ENCODE measurements at places on chromosomes 7 and 10.

GRCh38 chr10:97358349-97358748, 23.8 kb upstream of the FRAT2 start:
- no peak for DNase-seq

DNA sequence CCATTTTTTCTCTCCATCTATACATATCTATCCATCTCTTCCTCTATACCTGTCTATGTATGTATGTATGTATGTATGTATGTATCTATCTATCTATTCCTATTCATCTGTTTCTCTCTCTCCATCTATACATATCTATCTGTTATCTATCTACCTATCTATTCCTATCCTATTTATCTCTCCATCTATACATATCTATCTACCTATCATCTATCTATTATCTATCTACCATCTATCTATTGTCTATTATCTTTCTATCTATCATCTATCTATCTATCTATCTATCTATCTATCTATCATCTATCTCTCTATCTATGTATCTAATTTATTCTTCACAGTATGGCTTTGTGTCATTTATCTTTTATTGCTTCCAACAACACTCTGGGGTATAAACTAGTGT, 1124.4 kb downstream of the TYW1 start:
- DNase-seq: no peak

GRCh38 chr7:7761340-7761973, 43.0 kb upstream of the RPA3 start:
- DNase-seq: peak; percentile 35

DNA sequence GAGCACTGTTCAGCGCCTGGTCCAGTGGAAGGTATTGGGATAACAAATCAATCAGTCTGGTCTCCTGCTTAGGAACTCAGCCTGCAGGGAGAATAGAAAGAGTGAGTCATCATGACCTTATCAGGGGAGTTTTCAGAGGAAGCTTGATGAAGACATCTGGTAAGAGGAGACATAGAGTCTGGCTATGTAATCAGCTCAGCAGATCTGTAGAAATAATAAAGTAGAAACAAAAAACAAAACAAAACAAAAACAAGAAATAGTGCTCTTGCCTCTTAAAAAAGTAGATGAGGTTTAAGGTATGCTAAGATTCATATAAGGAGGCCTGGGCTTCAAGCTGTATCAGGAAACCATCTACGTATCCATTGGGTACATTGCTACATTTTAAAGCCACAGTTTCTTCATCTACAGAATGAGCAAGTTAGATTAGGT, 14.4 kb downstream of the TAS2R41 start:
- DNase-seq: no peak

- DNase-seq: peak; percentile 61
Measured at GRCh38 chr7:94324380-94325121, 70.1 kb upstream of the COL1A2 start.

GRCh38 chr10:20855398-20856038, 41.6 kb downstream of the NEBL start:
- DNase-seq: no peak

DNA sequence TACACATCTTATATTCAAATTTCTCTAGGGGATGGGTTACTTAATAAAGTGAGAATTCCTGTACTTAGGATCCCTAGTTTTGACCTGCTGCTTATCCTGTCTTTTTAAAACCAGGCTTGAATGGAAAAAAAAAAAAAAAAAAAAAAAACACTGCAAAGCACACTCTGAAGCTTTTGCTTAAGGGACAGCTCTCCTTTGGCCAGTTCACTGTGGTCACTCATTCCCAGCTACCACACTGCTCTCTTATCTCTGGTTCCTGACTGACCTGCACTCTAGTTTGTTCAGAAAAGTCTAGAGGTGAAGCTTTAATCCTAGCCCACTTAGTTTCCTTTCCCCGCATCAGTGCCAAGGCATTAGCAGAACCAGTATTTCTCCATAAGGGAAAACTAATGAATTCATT, 82.4 kb downstream of the CADPS2 start:
- DNase-seq: no peak

DNA sequence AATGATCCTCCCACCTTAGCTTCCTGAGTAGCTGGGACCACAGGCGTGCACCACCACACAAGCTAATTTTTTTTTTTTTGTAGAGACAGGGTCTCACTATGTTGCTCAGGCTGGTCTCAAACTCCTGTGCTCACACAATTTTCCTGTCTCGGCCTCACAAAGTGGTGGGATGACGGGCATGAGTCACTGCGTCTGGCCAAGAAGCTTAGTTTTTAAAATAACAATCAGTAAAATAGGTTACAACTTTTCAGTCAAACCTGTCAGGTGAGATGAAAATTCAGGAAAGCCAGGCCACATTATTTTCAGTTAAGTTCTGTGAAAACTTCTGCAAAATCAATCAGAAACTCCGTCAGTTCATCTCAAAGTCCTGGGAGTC, 55.4 kb downstream of the FAM241B start:
- no peak for DNase-seq

DNA sequence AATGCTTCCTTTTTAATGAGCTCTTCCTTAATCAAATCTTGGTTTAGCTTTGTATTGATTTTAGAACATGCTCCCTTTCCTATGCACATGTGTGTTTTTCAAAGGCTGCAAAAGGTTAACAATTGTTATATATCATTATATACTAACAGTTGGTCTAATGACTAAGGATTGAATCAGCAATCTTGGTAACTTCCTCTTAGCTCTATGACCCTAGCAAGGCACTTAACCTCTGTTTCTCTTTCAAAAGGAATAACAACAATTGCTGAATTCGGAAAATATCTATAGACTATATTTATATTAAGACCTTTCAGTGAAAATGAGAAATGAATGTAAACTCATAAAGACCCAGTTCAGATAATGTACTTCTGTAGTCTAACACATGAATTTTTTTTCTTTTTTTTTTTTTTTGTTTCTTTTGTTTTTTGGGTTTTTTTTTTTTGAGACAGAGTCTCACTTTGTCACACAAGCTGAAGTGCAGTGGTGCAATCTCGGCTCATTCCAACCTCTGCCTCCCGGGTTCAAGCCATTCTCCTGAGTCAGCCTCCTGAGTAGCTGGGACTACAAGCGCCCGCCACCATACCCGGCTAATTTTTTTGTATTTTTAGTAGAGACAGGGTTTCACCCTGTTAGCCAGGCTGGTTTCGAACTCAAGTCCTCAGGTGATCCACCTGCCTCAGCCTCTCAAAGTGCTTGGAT, 48.8 kb downstream of the HOXA1 start:
- no peak for DNase-seq

DNA sequence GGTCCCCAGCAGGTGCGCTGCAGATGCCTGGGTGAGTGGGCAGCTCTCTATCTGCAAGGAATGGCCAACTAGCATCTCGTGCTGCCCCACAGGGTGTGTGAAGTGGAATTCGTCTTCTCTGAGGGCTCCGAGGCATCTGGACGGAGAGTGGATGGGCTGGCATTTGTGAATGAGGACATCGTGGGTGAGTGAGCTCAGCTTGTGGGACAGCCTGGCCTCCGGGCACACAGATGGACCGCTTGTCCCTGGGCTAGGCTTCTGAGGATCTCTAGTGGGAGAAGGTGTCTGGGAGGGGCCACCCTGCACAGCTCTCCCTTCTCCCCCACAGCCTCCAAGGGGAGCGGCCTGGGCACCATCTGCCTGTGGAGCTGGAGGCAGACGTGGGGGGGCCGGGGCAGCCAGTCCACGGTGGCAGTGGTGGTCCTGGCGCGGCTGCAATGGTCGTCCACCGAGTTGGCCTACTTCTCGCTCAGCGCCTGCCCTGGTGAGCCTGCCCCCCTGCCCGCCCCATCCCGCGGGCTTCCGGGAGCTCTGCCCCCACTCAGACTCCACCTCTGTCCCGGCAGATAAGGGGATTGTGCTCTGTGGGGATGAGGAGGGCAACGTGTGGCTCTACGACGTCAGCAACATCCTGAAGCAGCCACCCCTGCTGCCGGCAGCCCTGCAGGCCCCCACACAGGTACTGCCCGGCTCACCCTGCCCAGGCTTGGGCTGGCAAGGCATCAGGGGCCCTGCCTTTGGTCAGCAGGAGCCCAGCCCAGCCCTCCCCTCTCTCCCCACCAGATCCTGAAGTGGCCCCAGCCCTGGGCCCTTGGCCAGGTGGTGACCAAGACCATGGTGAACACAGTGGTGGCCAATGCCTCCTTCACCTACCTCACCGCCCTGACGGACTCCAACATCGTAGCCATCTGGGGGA, 6.3 kb downstream of the POLR2J start:
- no peak for DNase-seq

GRCh38 chr10:63919575-63920279, 398.5 kb downstream of the REEP3 start:
- no peak for DNase-seq

GRCh38 chr7:74617180-74617744, 40.3 kb upstream of the GTF2I start:
- no peak for DNase-seq
